ENCODE measurements at places on chromosomes 12 and 14. TPM values are rescaled to one million over a fixed set of nuclear protein-coding genes. Genes with fewer than 3 reads are reported as not detected.

GRCh38 chr14:53716578-53716977 is 240.0 kb downstream of the BMP4 start:
- DNase-seq, result no peak

- DNase-seq, result peak; percentile 15
These were observed at the start of gene PALS1 for GRCh38 chr14:67241411-67242167. Gene PALS1, plus strand, starts transcription at chr14:67241435. Its CDS starts 37,736 bp downstream, at chr14:67279171.

DNA sequence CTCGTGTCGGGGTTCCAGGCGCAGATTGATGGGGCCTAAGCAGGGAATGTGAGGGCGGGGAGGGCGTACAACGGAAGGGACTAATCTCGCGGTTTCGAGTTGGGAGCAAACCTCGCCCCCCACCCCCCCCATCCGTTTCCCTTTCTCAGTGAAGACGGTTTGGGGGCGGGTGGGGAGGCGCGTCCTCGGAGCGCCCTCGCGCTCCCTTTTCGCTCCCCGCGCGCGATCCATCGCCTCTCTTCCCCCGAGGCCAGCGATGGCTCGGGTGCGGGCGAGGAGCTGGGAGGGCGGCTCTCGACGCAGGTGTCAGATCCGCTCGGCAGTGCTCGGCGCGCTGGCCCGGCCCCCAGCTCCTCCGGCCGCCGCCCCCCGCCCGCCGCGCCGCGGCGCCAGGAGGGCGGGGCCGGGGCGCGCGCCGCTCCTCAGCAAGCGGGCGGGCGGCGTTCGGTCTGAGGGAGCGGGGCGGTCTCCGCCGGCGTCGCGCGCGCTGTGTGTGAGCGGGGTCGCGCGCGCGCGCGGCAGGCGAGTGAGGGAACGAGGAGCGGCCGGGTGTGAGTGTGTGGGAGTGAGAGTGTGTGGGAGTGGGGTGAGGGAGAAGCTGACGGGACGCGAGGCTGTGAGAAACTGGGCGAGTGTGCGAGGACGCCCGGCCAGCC is at the start of gene RIMKLB:
Gene RIMKLB (plus strand): TSS at position 516 of the 656 bp plus-strand sequence. CDS start 15,876 bp downstream, outside the sequence.
- DNase-seq, result peak; percentile 84

Gene TCL1B
- total RNA-seq, result not detected

GRCh38 chr14:70708717-70709570 is 67.2 kb downstream of the TTC9 start:
- no peak for DNase-seq

GRCh38 chr12:761256-761655 is 8.9 kb downstream of the WNK1 start:
- no peak for DNase-seq

Gene ANO4
- not detected for total RNA-seq

Gene TMEM233
- not detected for total RNA-seq

GRCh38 chr14:42854061-42854460 is 1247.4 kb downstream of the LRFN5 start:
- DNase-seq, result no peak

- DNase-seq, result no peak
These were observed 73.2 kb downstream of the IPO8 start for GRCh38 chr12:30622509-30622908.

GRCh38 chr14:37437490-37437889 is 157.6 kb downstream of the FOXA1 start:
- no peak for DNase-seq

Gene TEP1
- total RNA-seq, result 19.3 TPM

DNA sequence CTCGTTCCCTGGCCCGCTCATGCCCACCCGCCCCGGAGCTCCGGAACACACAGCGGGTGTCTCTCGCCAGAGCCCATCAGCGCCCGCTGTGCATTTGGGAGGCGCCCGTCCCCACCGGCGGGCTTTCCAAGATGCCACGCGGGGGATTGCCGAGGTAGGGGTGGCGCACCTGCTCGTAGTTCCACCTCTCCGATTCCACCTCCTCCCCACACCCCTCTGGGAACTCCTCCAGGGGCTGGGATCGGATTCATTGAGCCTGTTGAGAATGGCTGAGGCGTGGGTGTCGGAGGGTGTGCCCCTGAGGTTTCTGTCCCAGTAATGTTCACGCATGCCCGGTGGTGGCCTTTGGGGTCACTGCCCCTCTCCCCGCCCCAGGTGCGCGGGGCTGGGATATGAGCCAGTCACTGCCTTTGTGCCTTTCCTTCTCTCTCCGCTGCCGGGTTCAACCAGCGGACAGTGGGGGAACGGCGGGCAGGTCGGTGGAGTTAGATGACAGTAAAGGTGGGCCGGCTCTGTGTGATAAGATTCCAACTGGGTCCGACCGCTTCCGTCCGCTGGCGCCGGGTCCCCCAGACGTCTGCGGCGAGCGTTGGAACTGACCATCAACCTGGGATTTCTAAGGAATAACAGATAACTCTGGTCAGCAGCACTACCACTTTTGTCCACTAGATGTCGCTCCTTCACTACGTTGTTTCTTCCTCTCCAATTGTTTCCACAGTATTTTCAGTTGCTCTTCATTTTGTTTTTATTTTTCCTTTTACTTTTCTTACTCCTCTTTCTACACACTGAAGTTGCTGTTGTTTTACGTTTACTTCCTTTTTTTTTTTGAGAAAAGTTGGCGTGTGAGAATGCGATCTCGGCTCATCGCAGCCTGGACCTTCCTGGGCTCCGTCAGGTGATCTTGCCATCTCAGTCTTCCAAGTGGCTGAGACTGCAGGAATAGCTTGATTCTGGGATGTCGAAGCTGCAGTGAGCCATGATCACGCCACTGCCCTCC is 178.1 kb upstream of the ALG10B start:
- DNase-seq, result peak; percentile 60

Gene NFKBIA
- 599 TPM for total RNA-seq

DNA sequence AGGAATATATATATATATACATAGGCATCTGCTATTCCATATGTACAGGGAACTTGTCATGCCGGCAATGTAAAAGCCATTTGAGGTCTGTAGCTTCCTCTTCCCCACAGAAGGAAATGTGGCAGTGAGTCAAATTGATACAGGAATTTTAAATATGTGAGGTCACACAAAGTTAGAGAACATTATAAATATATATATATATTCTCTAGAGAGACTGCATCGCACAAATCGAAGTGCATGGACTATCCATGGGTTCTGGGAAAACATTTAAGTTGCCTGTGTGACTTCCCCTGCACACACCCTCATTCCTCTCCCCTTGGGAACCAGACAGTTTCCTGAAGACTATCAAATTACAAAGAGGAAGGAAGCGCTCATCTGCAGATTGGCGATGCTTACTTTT is 100.9 kb upstream of the CCDC91 start:
- DNase-seq, result no peak
